K562 (cell line): ENCODE measurements at places on chromosomes 6 and 20.

- no peak for DNase-seq
Measured at GRCh38 chr6:150347845-150348244, 21.0 kb upstream of the IYD start.

- no peak for DNase-seq
Measured at GRCh38 chr6:98530732-98531131, 303.6 kb upstream of the POU3F2 start.

GRCh38 chr6:67952121-67952520, 683.0 kb upstream of the ADGRB3 start:
- no peak for DNase-seq

- no peak for DNase-seq
Measured at GRCh38 chr6:167984876-167985604, 12.4 kb upstream of the KIF25 start.

GRCh38 chr6:82970839-82971238, 94.8 kb downstream of the UBE3D start:
- no peak for DNase-seq

DNA sequence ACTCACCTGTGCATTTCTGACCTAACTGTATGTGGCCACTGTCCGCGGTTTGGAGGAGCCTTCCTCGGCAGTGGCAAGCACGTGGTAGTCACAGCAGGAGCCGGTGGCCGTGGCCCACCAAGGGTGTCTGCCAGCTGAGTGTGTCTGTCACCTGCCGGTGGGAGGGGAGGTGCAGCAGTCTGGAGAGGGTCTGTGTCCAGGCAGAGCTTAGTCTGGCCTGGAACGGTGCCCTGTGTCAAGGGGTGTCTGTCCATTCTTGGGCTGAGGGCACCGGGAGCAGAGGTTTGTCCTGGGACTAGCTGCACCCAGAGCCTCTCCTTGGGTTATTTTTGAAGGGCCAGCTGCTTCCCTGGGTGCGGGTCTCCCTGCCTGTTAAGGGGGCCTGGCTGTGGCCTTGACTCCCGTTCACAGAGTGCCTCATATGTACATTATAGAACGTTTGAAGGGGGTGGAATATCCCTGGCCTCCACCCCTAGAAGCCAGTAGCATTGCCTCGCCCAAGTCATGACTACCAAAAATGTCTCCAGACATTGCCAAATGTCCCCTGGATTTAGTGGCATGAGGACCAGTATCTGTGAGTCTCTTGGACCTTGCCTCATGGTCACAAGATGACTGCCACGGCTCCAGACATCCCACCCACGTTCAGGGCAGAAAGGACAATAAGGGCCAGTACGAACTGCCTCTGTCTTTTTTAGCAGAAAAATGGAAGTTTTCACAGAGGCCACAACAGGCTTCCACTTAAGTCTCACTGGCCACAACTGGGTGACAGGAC, 5.2 kb downstream of the RBM38 start:
- DNase-seq, result no peak

DNA sequence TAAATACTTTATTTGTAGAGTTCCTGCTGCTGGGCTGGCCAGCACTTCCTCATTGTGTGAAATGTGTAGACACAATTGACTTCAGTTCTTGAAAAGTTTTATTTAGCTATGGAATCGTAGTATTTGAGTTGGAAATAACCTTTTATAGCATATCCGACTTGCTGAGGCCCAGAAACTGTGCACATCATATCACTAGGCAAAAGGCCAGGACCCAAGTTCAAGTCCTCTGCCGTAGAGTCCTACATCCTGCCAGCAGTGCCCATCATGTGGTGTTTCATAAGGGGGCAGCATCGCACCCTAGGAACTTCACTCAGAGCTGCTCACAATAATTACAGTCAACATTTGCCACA, 207.7 kb upstream of the SNX9 start:
- DNase-seq, result no peak

DNA sequence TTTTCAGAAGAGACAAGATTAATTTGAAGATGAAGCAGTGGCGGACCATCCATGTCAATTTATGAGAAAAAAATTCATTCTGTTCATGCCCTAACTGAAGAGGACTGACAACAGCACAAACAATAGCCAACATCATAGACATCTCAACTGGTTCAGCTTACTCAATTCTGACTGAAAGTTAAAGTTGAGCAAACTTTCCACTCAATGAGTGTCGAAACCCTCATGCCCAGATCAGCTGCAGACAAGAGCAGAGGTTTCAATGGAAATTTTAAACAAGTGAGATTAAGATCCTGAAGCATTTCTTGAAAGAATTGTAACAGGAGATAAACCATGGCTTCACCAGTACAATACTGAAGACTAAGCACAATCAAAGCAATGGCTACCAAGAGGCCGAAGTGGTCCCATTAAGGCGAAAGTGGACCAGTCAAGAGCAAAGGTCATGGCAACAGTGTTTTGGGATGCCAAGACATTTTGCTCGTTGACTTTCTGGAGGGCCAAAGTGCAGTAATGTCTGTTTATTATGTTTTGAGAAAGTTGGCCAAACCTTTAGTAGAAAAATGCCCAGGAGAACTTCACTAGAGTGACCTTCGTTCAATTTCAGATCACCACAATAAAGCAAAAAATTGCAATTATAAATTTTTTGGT, 6.1 kb upstream of the SFT2D1 start:
- DNase-seq, result no peak

DNA sequence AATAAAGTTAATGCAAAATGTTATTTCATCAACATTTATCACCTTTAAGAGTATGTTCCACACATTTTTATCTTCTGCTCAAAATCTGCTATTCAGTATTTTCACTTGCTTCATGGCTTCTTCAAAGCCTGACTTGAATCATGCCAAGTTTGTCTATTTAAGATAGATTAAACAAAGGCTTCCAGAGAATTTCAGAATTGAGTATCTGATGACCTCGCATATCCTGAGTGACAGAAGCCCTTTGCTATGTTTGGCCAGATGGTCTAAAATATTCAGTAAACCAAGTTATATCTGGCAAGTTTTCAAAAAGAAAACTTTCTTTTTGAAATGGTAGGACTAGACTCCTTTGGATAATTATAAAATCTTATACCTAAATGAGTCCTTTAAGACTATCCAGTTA, 348.9 kb upstream of the KCNQ5 start:
- DNase-seq, result no peak

GRCh38 chr20:40683221-40683893, 5.7 kb downstream of the MAFB start:
- DNase-seq, result no peak

- no peak for DNase-seq
Measured at GRCh38 chr20:7608250-7608649, 332.0 kb downstream of the HAO1 start.

DNA sequence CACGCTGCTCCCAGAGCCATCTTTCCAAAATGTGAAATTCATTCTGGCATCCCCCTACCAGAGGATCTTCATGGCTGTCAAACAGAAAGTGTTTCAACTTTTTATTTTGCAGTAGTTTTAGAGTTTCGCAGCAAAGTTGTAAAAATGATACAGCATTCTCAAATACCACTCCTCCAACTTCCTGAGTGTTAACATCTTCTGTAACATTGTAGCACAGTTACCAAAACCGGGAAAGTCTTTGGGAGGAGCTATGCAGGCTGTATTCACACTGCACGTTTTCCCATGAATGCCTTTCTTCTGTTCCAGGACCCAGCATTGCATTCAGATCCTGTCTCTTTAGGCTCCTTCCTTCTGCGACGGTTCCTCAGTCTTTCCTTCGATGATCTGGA, 30.1 kb downstream of the CDYL start:
- DNase-seq, result no peak

DNA sequence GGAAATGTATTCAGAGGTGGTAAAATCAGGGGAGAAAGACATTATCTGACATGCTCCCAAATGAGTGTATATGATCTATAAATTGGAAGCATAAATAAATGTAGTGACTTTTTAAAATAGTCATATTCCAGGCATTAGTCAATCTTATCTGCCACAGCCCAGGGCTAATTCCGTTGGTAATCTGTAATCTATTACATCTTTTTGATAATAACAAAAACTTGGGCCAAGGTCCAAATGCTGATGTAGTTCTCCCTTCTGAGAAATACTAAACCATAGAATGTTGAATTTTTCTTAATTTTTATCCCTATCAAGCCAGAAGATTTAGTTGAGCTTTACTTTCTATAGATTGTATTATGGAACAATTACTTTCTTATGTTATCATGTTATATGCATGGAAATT, 1279.8 kb downstream of the EPHA7 start:
- DNase-seq, result no peak

GRCh38 chr6:15001326-15001910, 244.5 kb upstream of the JARID2 start:
- DNase-seq, result no peak

DNA sequence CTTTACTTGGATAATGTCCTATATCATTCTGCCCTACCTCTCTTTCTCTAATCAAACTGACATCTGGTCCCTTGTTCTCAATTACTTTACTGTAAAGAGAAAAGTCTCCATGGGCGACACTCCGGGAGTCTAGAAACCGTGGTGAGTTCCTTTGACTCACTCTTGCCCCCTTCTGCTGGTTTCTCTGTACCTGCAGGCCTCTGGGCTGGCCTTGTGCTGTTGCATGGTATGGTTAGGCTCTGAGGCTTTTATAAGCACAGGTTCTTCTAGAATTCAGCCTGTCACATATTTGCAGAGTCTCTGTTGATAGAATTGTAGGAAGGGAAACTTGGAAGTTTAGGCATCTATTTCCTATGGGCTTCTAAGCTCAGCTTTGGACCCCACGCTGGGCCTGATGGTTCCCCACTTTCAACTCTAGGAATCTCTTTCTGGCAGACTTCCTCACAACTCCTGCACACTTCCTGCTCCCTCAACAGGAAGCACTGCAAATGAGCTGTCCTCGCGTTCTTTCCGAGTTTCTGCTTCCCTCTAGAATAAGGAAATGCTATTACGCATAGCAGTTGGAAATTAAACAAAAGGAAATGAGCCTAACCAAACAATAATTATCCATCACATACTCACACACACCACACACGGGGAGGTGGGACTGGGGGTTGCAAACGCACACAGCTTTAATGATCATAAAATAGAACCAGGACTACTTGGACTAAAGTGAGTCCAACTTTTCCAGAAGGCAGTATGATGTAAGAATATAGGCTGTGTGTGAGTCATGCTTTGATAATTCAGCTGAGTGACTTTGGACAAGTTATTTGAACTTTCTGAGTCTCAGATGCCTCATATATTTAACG, 683.3 kb downstream of the QKI start:
- DNase-seq, result no peak
